ENCODE measurements at places on chromosomes 7 and 10.
A peak's percentile ranks its signal among the peaks of the same experiment; 100 is the strongest.

GRCh38 chr10:79022565-79023230, 46.1 kb upstream of the ZMIZ1 start:
- DNase-seq: no peak

DNA sequence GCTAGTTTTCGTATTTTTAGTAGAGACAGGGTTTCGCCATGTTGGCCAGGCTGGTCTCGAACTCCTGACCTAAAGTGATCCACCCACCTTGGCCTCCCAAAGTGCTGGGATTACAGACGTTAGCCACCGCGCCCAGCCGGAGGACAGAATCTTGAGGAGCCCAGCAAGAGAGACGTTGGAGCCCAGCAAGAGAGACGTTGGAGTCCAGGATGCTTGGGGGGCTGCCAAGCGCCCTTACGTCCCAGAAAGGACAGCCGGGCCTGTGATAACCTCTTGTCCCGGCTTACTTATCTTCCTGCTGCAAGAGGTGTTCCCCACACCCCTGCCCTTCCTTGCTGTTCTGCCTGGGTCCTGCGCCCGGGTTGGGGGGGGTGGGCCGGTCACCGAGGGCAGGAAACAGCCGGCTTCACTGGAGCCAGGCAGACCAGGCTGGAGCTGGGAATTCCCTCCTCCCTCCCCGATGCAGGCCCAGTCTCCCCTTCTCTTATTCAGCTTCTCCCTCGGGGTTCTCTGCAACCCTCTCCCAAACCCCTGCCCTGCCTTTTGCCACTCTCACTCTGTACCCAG, 1.9 kb upstream of the EPHB4 start:
- no peak for DNase-seq

- no peak for DNase-seq
Observed at GRCh38 chr10:44714451-44714850, 196.7 kb upstream of the TMEM72 start.

- no peak for DNase-seq
Observed at GRCh38 chr10:115593060-115593459, 499.9 kb downstream of the ATRNL1 start.

GRCh38 chr10:103564776-103565520, 71.4 kb downstream of the NEURL1 start:
- DNase-seq: peak; percentile 39

All from Kasumi-1 (cell line).